NCI-H446 (cell line): ENCODE measurements at places on chromosomes 5 and 9.

- no peak for DNase-seq
Observed at GRCh38 chr5:158882236-158882635, 217.5 kb downstream of the EBF1 start.

DNA sequence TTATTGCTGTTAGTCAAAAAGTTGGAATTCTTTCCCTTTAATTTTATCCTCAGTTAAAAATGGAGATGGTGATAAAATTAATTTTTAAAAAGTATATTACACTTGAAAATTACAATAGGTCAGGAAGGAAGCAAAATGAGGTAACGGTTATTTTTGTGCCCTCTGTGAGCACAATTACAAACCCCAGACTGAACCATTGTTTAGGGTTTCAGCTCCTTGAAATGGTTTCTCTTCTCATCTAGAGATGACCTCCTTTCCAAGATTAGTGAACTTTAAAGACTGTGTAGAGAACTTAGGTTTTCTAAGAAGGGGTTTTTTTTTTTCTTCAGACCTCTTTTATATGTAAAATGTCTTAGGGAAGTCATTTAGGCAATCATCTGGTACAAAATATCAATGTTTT is 126.2 kb upstream of the CHD1 start:
- no peak for DNase-seq

DNA sequence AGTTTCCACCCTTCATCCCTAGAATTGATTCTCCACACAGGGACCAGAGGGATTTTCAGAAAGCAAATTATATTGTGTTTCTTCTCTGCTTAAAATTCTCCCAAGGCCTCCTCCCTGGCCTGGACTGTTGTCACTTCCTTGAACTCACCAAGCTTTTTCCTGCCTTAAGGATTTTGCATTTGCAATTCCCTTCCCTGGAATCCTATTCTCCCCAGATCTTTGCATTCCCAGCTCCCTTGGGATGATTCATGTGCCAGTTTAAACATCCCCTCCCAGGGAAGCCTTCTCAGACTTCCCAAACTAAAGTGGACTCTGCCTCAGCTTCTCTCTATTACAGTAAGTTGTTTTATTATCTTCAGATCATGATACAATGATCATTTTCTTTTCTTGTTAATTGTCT is 35.2 kb upstream of the PDE8B start:
- DNase-seq, result no peak

- DNase-seq, result peak; percentile 77
Observed at GRCh38 chr9:115369322-115369957, 251.5 kb upstream of the TNC start.

- no peak for DNase-seq
Observed at GRCh38 chr9:9170439-9171134, 1371.0 kb upstream of the DMAC1 start.
